ENCODE measurements at places on chromosomes 7 and 10.
A peak's percentile ranks its signal among the peaks of the same experiment; 100 is the strongest.

GRCh38 chr7:3892157-3892556 lies 591.1 kb downstream of the SDK1 start:
- DNase-seq, result no peak

GRCh38 chr7:102122026-102122425 lies 164.6 kb upstream of the SH2B2 start:
- DNase-seq, result no peak

DNA sequence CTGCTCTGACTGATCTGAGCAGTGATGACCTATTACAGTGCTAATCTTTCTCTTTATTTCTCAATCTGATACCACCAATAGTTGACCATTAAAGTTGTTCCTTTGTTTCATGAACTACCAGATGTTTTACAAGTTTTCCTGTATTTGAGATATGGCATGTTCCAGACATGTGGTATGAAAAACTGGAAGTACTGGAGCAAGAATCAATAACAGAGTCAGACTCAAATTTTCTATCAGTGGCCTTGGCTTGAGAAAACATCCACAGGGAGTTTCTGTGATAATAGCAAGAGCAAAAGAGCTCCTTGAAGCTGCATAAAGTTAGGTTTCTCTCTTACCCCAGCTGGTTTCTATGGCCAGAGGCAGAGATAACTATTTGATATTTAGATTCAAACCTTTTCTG lies 469.0 kb upstream of the STEAP1 start:
- no peak for DNase-seq

DNA sequence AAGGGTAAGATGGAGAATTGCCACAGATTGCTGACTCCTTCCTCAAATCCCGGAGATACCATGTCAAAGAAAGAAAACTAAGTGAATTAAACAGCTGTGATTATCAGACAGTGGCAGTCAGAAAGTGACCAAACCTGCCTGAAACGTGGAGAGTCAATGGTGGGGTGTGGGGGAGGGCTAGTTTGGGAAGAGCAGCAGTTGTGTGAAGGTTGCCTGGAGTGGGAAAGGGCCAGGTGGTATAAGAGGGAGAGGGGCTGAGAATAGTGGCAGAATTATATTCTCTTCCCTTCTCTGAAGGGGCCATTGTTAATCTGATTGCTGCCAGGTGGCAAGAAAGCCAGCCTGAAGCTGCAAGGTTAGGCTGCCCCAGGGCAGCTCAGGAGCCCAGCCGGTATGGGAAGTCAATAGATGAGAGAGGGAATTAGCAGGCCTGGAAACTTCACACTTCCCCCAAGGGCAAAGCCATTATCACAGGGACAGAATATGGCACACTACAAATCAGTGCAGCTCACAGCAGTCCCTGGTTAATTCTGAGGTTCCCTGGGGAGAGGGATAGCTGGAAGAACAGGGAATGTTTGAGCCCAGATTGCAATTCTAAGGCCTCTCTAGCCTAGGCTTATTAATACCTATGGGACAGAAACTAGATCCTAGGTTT lies 83.9 kb upstream of the ITGB1 start:
- DNase-seq, result no peak

- DNase-seq, result no peak
Measured at GRCh38 chr7:85074-85882, 107.1 kb upstream of the FAM20C start.

- DNase-seq, result no peak
Measured at GRCh38 chr10:97060441-97061084, 125.2 kb downstream of the SLIT1 start.

DNA sequence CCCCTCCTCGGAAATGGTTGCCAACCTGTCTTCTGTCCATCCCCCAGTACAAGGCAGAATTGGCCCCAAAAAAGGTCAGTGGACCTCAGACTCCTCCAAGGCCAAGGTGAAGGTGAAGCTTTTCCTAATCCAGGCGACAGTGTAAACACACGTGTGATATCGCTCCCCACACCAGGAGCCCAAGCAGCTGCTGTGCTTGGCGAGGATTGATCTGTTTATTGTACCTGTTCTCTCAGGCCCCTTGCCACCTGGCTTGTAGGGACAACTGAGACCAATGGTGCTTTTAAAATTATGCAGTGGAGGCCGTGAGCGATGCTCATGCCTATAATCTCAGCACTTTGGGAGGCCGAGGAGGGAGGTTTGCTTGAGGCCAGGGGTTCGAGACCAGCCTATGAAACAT lies 66.1 kb upstream of the GTF2IRD1 start:
- no peak for DNase-seq

DNA sequence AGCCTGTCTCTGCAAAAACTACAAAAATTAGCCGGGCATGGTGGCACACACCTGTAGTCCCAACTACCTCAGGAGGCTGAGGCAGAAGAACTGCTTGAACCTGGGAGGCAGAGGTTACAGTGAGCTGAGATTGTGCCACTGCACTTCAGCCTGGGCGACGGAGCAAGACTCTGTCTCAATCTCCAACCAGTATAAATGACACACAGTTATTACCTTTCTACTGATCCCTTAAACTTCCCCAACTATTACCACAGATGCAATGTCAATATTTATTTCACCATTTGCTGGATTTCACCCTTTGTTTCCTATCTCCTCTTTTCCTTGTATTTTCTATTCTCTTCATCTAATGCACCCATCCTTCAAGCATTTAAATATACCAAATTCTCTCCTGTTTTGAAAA lies 431.8 kb downstream of the GRM8 start:
- DNase-seq, result no peak

- no peak for DNase-seq
Measured at GRCh38 chr10:22429146-22429545, 83.8 kb downstream of the SPAG6 start.

DNA sequence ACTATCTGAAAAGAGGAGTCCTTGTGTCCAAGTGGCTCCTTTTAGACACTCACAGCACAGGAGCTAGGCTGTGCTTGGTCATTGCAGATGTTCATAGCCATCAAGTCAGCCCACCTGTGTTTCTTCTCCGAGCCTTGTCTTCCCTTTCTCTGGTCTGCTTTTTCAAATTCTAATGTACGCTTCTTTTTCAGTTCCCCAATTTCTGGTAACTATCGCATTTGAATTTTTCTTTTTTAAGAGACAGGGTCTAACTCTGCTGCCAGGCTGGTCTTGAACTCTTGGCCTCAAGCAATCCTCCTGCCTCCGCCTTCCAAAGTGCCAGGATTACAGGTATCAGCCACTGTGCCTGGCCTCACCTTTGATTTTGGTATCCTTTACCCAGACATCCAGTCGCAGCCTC lies 18.9 kb downstream of the APBB1IP start:
- DNase-seq, result no peak

DNA sequence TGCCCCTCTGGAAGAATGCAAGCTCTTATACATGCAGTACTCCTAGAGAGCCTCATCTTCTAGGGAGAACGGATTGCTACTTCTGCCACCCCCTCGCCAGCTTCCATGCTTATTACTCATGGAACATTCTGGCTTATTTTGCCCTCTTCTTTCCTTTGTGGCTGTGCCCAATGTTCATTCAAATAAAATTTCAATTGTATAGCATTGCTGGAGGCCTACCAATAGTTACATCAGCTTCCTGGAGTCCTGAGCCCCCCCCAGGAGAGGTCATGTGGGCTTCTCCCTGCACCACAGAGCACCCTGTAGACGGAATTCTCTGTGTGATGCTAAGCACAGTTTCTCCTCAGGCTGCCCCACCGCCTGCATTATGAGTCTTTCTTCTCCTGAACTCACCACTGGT lies 1094.0 kb downstream of the KCNMA1 start:
- no peak for DNase-seq

DNA sequence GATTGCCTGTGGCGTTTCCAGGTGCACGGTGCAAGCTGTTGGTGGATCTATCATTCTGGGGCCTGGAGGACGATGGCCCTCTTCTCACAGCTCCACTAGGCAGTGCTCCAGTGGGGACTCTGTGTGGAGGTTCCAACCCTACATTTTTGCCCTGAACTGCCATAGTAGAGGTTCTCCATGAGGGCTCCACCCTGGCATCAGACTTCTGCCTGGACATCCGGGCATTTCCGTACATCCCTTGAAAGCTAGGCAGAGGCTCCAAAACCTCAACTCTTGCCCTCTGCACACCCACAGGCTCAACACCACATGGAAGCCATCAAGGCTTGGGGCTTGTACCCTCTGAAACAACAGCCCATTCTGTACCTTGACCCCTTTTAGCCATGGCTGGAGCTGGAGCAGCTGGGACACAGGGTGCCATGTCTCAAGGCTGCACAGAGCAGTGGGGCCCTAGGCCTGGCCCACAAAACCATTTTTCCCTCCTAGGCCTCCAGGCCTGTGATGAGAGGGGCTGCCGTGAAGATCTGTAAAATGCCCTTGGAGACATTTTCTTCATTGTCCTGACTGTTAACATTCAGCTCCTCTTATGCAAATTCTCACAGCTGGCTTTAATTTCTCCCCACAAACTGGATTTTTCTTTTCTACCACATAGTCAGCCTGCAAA lies 10.0 kb upstream of the FGL2 start:
- DNase-seq, result no peak

GRCh38 chr7:90579181-90579688 lies 16.9 kb upstream of the CDK14 start:
- DNase-seq, result no peak

DNA sequence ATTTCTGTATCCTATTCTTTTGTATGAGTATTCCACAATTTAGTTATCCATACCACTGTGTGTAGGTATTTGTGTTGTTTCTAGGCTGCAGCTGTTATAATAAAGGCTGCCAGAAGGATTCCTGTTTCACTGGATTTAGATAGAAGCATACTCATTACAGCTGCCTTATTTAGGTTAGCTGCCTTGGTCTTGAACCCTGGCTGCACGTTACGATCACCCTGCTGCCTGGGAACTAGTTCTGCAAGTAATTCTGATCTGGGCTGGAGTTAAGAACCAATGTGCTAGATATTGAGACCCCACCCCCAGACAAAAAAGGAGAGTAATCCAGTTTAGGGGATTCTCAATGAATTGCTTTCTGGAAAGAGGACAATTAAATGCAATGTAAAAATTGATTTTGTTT lies 43.1 kb downstream of the CCDC71L start:
- DNase-seq, result no peak

- DNase-seq, result no peak
Measured at GRCh38 chr7:105298439-105298894, 90.3 kb downstream of the SRPK2 start.

DNA sequence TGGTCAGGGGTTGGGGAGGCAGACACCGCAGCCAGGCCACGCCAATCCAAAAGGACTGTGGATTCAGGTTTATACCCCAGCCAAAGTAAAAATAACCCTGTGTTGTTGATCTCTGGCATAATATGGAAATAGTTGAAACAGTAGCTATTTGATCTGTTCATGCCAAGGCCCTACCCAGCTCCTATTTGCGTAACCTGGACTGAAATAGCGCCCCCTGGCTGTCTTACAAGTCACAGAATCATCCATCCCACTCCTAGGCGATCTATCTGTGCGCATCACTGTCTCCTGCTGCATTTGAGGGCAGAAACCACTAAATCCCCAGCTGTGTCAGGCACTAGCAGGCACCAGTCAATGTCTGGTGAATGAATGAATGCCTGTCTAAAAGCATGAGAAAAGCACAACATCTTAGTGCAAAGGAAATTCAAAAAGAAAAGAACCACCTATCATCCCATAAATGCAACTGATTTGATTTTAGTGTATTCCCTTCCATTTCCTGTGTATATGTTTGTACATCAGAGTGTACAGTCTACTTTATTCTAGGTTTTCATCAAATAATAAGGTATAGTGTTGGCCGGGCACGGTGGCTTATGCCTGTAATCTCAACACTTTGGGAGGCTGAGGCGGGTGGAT lies 160.0 kb downstream of the SLIT1 start:
- peak; percentile 37 for DNase-seq

GRCh38 chr10:45059632-45060031 lies 58.9 kb downstream of the ZNF22 start:
- DNase-seq, result no peak

DNA sequence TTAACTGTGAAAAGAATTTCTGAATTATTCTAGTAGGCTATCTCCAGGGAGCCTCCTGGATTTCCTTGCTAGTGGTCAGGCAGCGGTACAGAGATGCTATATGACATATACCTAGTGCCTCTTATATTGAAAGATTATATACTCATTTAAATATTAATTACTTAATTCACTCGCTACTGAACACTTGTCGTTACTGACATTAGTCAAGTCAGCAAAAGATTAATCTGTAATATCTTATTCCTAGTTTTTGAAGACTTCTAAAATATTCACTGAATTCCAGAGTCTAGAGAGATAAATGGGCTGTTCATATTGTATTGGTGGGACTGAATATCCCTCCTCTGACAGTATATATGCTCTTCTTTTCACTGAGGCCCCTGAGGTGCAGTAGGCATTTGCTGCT lies 2.9 kb downstream of the SEMA3E start:
- no peak for DNase-seq

DNA sequence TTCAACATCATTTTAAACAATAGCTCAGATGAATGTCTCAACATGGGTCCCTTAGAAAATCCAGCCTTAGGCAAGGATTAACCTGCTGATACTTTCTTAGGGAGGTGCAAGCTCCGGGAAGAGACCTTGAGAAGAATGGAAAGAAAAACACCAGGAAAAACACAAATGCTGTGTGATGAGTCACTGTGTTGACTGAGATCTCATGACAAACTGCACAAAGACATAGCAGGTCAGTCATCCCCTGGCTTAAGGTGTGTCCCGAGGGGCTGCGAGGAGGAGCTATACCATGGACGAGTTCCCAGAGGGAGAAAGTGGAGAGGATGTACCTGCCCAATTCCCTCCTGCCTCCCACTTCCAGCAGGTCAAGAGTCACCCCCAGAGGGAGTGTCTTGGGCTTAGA lies 98.0 kb downstream of the TEX36 start:
- DNase-seq, result no peak

- no peak for DNase-seq
Measured at GRCh38 chr10:78865931-78866717, 202.6 kb upstream of the ZMIZ1 start.

DNA sequence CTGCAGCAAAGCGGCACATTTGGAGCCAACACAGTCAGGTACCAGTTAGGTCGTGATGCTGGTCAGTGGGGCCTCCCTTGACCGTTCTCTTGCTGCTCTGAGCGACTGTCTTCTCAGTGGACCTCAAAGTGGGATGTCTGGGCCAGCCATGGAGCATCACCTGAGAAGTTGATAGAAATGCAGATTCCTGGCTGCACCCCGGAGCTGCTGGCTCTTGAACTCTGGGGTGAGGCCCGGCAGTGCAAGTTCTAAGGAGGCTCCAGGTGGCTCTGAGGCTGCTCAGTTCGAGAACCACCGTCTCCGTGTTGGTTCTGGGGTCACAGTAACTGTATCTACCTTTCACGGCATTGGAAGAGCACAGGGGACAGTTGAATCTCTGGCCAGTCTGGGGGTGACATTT lies 147.5 kb downstream of the WDR37 start:
- DNase-seq, result no peak

- no peak for DNase-seq
Measured at GRCh38 chr7:121961089-121961867, 88.3 kb downstream of the PTPRZ1 start.

- DNase-seq, result no peak
Measured at GRCh38 chr10:105718207-105718995, 1077.3 kb downstream of the SORCS3 start.

GRCh38 chr7:99699946-99700345 lies 20.1 kb upstream of the CYP3A5 start:
- no peak for DNase-seq

Measured in activated CD4-positive, alpha-beta T cell treated with anti-CD3 and anti-CD28 coated beads, Interleukin-2, amount 50 U/mL, for 1 hour (primary cell).